CD4-positive, CD25-positive, alpha-beta regulatory T cell (primary cell): ENCODE measurements at places on chromosomes 3 and 15. TPM values are rescaled to one million over a fixed set of nuclear protein-coding genes. Genes with fewer than 3 reads are reported as not detected.

ESYT3 gene
- polyA plus RNA-seq, result not detected

GRAMD1C gene
- polyA plus RNA-seq, result 1.4 TPM

POLQ gene
- polyA plus RNA-seq, result 0.10 TPM

B3GNT5 gene
- 0.23 TPM for polyA plus RNA-seq

MAP1A gene
- 0.01 TPM for polyA plus RNA-seq

THAP10 gene
- not detected for polyA plus RNA-seq

PLA2G4D gene
- polyA plus RNA-seq, result not detected
